ENCODE measurements at places on chromosomes 12 and 14.

- no peak for DNase-seq
Observed at GRCh38 chr14:103227094-103227768, 104.0 kb downstream of the TNFAIP2 start.

DNA sequence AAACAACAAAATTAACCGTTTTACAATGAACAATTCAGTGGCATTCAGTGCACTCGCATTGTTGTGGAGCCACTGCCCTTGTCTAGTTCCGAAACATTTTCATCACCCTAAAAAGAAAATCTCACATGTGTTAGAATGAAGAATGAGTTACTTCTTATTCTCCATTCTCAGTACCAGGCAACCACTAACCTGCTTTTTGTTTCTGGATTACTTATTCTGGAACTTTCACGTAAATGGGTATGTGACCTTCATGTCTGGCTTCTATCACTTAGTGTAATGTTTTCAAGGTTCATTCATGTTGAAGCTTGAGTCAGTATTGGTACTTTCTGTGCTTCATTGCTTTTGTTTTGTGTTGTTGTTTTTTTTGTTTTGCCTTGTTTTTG is 15.6 kb downstream of the RCOR1 start:
- DNase-seq: peak; percentile 11

GRCh38 chr12:92992041-92992440 is 62.9 kb upstream of the EEA1 start:
- DNase-seq: no peak

DNA sequence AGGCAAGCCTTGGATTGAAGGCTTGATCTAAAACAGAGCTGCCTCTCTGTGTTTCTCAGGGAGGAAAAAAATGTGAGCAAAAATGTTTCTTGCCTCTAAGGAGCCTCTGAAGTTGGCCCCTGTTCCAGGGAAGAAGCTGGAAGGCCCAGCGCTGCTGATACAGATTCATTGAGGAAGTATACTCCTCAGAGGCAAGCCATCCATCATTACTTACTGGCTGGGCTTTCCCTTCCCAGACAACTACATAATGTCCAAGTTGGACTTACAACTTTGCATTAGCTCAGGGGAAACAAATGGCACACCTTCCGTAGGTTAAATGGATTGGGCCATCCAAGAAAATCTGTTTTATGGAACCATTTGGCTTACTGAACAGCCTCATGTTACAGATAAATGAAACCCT is 263.7 kb upstream of the SEL1L start:
- DNase-seq: no peak

- DNase-seq: no peak
Observed at GRCh38 chr14:46057799-46058198, 593.8 kb downstream of the RPL10L start.

- DNase-seq: peak; percentile 47
Observed at GRCh38 chr12:105279460-105280056, 43.6 kb upstream of the APPL2 start.
